ENCODE measurements at places on chromosomes 13 and 19. TPM values are rescaled to one million over a fixed set of nuclear protein-coding genes. Genes with fewer than 3 reads are reported as not detected.

Gene ZNF222
- total RNA-seq: 3.5 TPM

Gene LRRC63
- not detected for total RNA-seq

Gene MAMSTR
- total RNA-seq: 0.42 TPM

Gene ZNF837
- 1.7 TPM for total RNA-seq

Gene SLC7A1
- total RNA-seq: 33.0 TPM

Gene WDR88
- total RNA-seq: not detected

Gene FSD1
- total RNA-seq: 7.7 TPM

Gene ETV2
- 1.7 TPM for total RNA-seq

Gene INSL3
- total RNA-seq: not detected

Gene URAD
- total RNA-seq: not detected

Gene SULT2B1
- 15.6 TPM for total RNA-seq

Gene LHFPL6
- total RNA-seq: 8.5 TPM
